Stimulated activated effector memory CD8-positive, alpha-beta T cell treated with anti-CD3 and anti-CD28 coated beads, Interleukin-12 subunit alpha, Interleukin-12 subunit beta, amount 100 ng/mL, for 72 hours (primary cell): ENCODE measurements at places on chromosomes 1 and 21.
A peak's percentile ranks its signal among the peaks of the same experiment; 100 is the strongest.

DNA sequence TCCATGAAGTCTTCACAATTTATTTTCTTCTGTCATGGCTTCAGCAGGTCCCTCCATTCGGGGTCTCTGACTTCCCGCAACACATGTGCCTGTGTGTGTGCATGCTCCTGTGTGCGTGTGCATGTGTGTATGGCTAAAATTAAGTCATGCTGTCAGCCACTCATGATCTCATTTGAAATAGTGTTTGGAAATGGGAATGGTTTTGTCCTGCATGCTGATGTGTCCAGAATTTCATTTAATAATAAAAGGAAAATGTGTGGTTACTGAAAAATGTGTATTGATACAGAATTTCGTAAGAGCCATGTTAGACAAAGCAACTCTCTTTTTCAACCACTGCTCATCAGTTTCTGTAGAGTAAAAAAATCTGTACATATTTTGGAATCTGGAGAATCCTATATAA lies 123.8 kb upstream of the PRDX6 start:
- no peak for DNase-seq

- DNase-seq, result no peak
These were observed 78.4 kb downstream of the AK5 start for GRCh38 chr1:77360256-77360655.

GRCh38 chr1:6531996-6532395 lies 22.3 kb downstream of the NOL9 start:
- no peak for DNase-seq

GRCh38 chr1:85198864-85199263 lies 2.0 kb downstream of the SYDE2 start:
- no peak for DNase-seq

GRCh38 chr1:67687198-67687545 lies 2.2 kb downstream of the GADD45A start:
- DNase-seq, result no peak

DNA sequence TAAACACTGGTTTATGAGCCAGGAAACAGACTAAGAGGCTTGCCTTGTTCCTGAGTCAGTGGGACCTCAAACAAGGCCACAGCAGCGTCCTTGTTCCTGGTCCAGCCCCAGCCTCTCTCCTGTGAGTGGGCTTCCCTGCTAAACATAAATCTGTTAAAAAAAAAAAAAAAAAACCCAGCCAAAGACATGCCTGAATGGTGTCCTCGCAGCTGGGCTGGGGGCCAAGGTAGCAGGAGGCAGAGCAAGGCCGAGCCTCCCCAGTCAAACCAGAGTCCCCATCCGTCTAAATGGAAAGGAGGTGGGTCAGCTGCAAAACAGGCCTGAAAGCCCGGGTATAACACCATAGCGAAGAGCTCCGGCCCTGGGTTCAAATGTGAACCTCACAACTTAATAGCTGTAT lies 18.1 kb upstream of the IFFO2 start:
- DNase-seq, result no peak

DNA sequence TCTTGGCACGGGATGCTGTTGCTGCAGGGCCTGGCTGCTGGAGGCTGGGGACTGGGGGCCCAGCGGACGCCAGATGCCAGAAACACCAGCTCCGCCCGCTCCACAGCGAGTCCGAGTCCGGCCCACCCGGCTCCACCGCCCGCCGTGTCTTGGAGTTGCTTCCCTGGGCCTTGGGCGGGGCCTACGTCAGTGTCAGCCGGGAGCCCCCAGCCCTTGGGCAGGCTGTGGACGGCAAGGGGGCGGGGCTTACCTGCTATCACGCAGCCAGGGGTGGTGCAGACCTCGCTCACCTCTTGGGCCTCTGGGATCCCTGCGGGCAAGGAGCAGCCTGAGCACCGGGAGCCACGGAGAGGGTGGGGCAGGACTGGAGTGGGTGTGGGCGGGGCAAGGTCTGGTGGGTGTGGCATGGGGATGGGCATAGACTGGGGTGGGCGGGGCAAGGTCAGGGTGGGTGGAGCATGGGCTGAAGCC lies 21.8 kb downstream of the MMEL1 start:
- no peak for DNase-seq

GRCh38 chr1:117664314-117664713 lies 58.5 kb downstream of the TENT5C start:
- DNase-seq, result no peak

DNA sequence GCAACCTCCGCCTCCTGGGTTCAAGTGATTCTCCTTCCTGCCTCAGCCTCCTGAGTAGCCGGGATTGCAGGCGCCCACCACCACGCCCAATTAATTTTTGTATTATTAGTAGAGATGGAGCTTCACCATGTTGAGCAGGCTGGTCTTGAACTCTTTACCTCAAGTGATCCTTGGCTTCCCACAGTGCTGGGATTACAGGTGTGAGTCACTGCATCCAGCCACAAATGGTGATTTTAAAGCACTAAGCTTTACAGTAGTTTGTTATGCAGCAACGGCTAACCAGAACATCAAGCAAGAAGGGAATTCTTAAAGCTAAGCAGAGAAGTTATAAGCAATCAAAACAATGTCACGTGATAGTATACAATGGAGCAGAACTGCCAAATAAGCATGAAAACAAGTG lies 65.7 kb downstream of the NVL start:
- DNase-seq, result peak; percentile 34

DNA sequence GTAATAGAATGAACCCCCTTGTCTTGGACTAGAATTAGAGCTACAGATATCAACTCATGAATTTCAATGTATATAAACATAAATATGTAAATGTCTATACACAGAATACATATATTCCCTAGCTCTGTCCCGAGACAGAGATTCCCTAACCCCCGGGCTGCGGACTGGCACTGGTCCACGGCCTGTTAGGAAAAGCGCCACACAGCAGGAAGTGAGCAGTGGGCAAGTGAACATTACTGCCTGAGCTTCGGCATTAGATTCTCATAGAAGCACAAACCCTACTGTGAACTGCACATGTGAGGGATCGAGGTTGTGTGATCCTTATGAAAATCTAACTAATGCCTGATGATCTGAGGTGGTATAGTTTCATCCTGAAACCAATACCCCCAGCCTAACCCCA lies 51.2 kb downstream of the PIK3R3 start:
- no peak for DNase-seq

- no peak for DNase-seq
These were observed 48.7 kb downstream of the TESK2 start for GRCh38 chr1:45442272-45442671.

- no peak for DNase-seq
These were observed 112.2 kb downstream of the BRINP2 start for GRCh38 chr1:177282976-177283375.

DNA sequence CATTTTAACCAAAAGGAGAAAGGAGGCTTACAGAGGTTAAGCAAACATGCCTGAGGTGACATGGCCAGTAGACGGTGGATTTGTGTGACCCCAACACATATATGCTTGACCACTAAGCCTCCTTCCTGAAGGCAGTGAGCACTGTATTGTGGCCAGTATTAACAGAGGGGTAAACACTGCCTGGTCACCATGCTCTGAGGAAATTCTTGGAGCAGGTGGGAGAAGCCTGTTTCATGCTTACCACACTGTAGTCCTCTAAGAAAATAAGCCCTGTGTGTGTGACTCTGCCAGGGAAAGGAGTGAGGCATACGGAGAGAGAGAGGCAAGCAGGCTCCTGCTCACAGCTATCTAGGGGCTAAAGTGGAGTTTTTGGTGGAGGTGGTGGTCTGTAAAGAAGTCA lies 102.7 kb downstream of the KCND3 start:
- DNase-seq, result no peak

GRCh38 chr1:113542221-113542701 lies 151.9 kb downstream of the MAGI3 start:
- no peak for DNase-seq

- no peak for DNase-seq
These were observed 1.3 kb downstream of the PLA2G2E start for GRCh38 chr1:19922015-19922688.

DNA sequence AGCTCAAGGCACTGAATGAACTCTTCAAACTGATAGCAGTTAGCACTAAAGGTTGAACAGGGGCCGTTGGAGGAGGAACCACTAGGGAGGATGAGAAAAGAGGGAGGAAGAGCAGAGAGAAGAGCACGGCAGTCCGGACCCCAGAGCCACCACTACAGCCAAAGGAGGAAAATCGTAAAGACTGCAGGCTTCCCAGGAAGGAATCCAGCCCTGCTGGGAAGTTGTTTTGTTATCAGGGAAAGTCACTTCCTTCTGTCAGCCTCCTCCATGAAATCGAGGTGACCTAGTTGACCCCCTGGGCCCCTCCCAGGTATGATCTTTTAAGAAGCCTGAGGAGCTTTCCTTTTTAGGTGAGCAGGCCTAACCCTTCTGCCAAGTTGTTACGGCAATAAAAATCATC lies 88.2 kb downstream of the PBX1 start:
- no peak for DNase-seq

- DNase-seq, result no peak
These were observed 25.0 kb downstream of the RGS7 start for GRCh38 chr1:241332037-241332409.

GRCh38 chr1:173733912-173734311 lies 19.1 kb downstream of the KLHL20 start:
- DNase-seq, result no peak

DNA sequence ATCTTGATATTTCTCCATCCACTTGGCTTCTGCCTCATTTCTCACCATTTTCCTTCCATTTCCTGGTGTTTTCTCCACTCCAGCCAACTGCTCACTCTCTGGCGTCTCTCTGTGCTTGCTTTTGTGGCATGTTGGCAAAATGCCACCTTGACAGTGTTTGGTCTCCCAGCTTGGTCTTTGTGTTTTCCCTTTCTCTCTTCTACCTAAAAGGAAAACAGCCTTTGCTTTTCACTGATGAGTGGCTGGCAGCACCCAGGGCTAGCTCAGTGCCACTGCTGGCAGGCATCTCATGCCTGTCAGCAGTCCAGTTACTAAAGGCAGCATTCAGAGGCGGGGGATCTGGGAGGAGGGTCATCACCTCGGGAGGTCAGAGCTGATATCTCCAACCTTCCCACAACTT lies 55.3 kb upstream of the DSCAM start:
- no peak for DNase-seq
